ENCODE measurements at places on chromosomes 3 and 15.

DNA sequence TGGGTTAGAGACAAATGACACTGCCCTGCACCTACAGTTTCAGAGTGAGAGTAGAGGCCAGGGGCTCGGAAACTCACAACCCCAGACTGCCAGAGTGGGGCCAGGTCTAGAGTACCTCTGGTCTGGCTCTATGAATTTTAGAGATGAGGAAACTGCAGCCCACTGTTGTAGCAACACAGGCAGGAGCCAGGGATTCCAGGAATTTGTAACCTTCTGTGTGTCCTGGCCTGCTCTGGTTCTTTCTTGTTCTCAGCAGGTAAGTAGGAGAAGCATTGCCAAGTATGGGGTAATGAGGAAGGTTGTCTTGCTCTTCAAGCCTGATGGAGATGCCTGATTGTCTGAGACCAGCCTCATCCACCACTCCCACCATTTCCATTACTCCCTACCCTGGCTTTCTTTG lies 221.8 kb downstream of the UACA start:
- no peak for DNase-seq

- no peak for DNase-seq
Observed at GRCh38 chr15:78938658-78939488, 6.0 kb downstream of the CTSH start.

DNA sequence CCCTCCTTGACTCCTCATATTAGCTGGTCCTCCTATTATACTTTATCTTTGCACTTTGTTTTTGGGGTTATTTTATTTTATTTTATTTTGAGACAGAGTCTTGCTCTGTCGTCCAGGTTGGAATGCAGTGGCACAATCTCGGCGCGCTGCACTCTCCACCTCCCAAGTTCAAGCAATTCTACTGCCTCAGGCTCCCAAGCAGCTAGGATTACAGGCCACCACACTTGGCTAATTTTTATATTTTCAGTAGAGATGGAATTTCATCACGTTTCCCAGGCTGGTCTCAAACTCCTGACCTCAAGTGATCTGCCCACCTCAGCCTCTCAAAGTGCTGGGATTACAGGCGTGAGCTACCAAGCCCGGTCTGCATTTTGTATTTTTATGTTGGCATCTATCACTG lies 126.7 kb downstream of the FOXB1 start:
- no peak for DNase-seq

DNA sequence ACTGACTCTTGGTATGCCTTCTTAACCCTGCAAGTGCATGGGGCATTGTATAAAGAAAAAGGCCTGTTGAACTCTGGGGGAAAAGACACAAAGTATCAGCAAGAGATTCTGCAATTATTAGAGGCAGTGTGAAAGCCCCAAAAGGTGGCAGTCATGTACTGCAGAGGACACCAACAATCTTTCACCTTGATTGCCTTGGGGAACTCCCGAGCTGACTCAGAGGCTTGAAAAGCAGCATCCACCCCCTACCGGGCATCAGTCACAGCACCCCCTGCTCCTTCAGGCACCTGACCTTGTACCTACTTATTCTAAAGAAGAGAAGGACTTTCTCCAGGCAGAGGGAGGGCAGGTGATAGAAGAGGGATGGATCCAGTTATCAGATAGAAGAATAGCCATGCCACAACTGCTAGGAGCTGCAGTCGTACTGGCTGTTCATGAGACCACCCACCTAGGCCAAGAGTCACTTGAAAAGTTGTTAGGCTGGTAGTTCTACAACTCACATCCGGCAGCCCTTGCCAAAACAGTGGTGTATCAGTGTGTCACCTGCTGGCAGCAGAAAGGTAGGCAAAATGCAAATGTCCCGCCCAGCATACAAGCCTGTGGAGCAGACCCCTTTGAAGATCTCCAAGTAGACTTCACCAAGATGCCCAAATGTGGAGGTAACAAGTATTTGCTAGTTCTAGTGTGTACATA lies 241.6 kb upstream of the CNTN6 start:
- DNase-seq, result no peak

- no peak for DNase-seq
Observed at GRCh38 chr3:179760944-179761343, 108.1 kb downstream of the USP13 start.

- DNase-seq, result no peak
Observed at GRCh38 chr3:56131974-56132590, 336.2 kb downstream of the ERC2 start.

GRCh38 chr3:112779558-112780480 lies 66.8 kb downstream of the CD200R1L start:
- DNase-seq, result no peak

DNA sequence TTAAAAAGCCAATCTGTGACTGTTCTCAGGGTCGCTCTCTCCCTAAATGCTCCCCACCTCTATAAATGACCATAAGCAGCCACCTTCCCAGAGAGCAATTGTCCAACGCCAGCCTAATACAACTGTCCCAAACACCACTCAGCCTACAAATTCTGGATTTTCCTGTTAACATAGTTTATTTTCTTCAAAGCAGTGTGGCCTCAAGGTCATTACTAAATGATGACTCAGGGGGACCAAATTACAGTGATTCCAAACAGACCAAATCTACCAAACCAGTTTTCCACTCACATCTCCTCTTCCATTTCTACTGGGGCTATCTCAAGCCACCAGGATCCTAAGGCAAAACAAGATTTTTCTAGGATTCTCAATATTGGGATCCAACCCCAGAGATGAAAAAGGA lies 22.5 kb downstream of the HEXA start:
- DNase-seq, result no peak

GRCh38 chr3:84277562-84278224 lies 681.1 kb upstream of the CADM2 start:
- DNase-seq, result no peak

- no peak for DNase-seq
Observed at GRCh38 chr3:107637416-107638183, 114.8 kb downstream of the BBX start.

All from NCI-H345 (cell line).